OCI-LY7 (cell line): ENCODE measurements at places on chromosomes 11 and 22.

DNA sequence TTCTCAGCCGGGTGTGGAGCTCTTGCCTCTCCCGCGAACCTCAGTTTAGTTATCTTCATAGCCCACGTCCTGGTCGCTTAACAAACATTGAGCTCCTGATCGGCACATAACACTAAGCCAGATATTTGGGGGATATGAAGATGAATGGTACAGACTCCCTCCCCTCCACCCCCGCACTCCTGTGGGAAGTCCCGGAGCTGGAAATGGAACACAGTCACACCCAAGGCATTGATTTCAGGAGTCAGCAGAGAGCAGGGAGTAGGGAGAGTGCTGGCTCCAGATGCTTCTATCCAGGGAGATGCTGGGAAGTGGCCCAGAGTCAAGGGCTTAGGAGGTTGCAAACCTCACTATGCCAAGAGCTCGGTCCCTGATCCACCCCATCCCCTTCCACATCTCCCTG is 26.1 kb upstream of the CABP7 start:
- no peak for DNase-seq

GRCh38 chr11:17770917-17771316 is 36.3 kb downstream of the KCNC1 start:
- DNase-seq: no peak

GRCh38 chr11:85947431-85948272 is 92.5 kb downstream of the CCDC83 start:
- no peak for DNase-seq

GRCh38 chr11:115990004-115990447 is 485.8 kb upstream of the CADM1 start:
- peak; percentile 22 for DNase-seq

GRCh38 chr11:914747-915501 is 4.3 kb upstream of the CHID1 start:
- DNase-seq: no peak

GRCh38 chr11:101428918-101429317 is 154.9 kb downstream of the TRPC6 start:
- peak; percentile 48 for DNase-seq

DNA sequence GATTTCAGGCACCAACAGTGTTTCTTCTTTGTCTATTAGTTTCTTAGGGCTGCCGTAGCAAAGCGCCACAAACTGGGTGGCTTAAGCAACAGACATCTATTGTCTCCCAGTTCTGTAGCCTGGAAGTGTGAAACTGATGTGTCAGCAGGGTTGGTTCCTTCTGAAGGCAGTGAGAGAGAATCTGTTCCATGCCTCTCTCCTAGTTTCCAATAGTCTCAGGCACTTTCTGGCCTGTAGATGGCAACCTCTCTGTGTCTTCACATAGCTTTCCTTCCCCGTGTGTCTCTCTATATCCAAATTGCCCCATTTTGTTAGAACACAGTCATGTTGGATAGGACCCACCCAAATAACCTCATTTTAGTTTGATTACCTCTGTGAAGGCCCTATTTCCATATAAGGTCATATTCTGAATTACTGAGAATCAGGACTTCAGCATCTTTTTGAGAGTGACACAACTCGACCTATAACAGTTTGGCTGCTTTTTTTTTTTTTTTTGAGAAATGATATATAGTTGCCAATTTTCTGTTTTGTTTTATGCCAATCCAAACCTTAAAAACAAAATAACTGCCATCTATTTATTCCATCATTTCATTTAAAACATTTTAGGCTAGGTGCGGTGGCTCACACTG is 108.2 kb downstream of the SLC36A4 start:
- peak; percentile 15 for DNase-seq

DNA sequence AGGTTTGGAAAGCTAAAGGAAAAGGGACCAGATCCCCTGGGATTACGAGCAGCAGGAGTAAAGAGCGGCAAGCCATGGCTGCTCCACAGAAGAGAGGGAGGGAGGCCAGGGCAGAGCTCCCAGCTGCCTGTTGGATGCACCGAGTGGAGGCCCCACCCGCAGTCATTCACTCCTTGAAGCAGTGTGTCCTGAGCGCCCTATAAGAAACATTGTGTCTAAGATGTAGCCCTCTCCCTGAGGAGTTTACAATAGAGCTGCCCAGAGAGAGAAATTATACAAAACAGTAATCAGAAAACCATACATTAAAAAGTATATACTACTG is 54.7 kb upstream of the CSNK2A3 start:
- no peak for DNase-seq

DNA sequence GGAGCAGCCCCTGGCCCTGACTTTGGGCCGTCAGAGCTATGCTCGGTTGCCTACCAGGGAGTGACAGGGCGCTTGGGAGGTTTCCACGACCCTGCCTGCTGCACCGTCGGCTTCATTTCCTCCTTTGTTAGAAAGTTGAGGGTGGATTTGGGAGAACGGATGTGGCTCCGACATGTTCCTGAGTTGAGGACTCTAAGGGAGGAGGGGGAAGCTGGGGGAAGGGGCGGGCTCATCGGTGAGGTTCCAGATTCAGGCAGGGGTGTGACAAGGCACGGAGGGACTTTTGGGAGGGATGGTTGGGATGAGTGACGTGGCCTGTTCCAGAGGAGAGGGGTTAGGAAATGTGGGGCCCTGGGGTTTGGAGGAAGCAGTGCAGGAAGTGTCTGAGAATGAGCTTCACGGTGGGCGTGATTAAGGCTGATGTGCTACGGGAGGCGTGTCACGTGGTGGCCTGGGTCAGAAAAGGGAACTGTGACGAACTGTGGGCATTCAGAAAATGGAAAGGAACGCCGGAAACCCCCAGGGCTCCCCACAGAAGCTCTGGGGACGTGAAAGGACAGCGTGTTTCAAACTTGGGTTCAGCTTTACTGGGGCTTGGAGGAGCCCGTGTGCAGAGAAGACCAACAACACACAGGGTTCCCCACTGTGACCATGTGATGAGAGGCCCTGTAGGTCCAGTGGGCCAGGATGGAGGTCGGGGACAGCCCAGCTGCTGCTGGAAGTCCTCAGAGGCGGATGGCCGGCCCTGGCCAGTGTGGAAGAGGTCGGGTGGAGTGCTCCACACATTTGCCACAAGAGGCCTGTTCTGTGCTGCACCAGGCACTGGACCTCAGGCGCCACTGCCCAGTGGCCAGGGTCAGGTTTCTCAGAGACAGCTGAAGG is 2.8 kb downstream of the PARVB start:
- DNase-seq: peak; percentile 79

DNA sequence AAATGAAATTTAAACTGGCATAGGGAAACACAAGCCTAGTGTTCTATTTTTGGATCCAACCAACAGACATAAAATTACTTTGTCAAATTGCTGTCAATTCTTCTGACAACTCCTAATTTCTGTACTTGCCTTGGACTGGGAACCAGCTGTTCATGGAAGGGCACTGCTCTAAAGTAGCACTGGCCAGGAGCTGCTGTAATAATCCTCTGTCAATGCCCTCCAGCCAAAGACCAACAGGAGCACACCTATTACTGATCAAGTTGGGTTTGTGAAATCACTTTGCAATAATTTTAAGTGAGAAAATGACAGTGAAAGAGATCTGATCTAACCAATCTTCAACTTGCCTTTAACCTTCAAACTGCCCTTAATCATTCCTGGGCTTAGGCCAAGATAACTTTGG is 18.9 kb upstream of the TMEM123 start:
- DNase-seq: no peak

DNA sequence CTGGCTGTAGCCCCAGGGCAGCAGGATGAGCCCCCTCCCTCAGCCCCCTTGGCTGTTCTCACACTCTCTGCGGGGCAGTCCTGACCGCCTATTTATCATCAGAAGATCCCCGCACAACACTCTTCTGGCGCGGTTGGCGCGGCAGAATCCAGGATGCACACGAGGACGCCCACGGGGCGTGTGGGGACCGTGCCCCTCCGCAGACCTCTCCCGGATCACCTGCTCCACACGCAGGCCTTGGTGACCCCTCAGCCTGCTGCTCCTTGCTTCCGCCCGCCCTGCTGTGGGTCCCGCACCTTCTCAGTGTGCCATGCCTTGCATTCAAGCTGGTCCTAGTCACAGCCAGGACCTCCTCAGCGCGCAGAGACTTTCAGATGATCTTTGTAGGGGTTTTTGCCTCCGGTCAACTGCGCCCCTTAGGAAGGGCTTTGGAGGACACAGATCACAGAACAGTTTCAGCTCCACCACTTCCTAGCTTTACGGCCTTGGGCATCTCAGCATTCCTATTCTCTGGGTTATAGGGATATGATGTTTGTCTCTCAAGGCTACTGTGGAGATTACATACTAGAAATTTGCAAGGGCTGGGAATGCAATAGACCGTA is 841 bp upstream of the TUB start:
- no peak for DNase-seq

GRCh38 chr11:12693479-12694182 is 19.4 kb downstream of the TEAD1 start:
- DNase-seq: peak; percentile 22

GRCh38 chr22:20956258-20957101 is 10.6 kb upstream of the AIFM3 start:
- no peak for DNase-seq

- DNase-seq: no peak
Observed at GRCh38 chr11:82004537-82005213, 729.0 kb downstream of the FAM181B start.

DNA sequence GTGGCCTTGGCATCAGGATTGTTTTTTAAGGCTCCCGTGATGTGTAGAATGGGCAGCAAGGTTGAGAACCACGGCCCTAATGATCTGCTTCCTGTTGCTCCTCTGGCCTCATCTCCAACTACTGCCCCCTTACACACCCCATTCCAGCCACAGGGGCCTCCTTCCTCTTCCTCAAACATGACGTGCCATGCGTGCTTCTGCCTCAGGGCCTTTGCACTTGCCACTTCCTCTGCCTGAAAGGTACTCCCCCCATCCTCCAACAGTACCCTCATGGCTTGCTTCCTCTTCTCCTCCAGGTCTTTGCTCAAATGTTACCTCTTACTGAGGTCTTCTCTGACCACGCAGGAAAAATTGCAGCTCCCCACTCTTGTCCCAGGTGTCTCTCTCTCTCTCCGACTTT is 93.9 kb upstream of the CSNK2A3 start:
- DNase-seq: no peak

DNA sequence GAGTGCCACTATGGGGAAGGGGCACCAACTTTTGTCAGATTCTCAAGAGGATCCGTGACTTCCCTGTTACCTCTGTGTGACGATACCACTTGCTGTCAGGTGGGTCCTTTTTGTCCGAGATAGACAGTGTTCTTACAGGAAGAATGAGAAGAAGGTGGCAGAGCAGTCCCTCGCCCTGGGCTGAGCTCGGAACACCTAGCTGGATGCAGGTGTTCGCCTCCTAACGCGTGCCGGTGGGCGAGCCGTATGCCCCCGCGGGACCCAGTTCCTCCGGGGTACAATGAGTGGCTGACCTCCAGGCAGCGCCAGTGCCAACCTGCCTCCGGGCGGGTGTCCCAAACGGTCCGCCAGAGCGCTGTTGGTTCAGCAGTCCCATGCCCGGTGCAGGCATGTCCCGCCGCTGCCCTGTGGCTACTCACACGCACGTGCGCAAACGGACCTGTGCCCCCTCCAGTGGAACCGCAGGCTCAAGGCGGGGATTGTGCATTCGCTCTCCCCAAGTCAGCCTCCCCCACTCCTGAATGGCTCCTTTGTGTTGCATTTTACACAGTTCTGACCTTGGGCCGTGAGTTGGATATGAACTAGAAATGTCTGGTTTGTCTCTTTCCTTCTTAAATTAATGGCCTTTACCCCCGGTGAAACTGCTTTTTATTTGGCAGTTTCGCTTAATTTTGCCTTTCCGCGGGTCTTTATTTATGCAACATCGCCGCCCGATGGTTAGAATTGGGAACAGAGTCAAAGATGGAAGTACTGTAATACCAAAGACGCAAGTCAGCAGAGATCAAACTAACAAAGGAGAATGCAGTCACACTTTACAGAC is 1.1 kb upstream of the ABTB2 start:
- DNase-seq: peak; percentile 80

GRCh38 chr22:49048591-49048990 is 779.1 kb downstream of the BRD1 start:
- DNase-seq: no peak

GRCh38 chr11:105757107-105757506 is 147.2 kb downstream of the GRIA4 start:
- no peak for DNase-seq

DNA sequence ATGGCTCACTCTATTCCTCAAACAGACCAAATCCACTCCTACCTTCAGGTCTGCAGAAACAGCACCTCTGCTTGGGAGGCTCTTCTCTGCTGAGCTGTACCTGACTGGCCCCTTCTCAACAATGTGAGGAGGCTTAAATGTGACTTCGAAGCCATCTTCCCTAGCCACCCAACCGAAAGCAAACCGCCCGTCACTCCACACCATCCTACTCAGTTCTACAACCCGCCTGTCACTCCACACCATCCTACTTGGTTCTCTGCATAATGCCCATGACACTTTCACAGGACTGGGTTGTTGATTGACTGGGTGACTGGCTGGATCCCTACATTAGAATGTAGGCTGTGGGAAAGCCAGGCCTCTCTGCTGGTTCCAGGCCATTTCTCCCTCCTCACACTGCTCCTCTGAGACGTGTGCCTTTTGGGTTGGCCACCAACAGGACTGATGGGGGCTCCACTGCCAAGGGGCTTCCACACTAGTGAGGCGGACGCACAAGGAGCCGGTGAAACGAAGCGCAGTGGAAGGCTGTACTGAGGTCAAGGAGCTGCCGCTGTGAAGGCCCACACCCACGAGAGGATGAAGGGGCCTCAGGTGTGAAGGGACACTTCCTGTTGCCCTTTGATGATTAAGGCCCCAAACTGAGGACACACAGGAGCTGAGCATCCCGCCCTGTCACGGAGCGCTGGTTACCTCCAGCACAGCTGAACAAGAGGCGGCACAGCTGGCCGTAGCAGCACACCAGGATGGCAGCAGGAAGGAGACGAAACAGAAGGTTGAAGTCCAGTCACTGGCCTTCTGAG is 47.5 kb upstream of the SPATA19 start:
- DNase-seq: no peak

GRCh38 chr11:64180891-64181290 is 5.1 kb upstream of the STIP1 start:
- DNase-seq: no peak

DNA sequence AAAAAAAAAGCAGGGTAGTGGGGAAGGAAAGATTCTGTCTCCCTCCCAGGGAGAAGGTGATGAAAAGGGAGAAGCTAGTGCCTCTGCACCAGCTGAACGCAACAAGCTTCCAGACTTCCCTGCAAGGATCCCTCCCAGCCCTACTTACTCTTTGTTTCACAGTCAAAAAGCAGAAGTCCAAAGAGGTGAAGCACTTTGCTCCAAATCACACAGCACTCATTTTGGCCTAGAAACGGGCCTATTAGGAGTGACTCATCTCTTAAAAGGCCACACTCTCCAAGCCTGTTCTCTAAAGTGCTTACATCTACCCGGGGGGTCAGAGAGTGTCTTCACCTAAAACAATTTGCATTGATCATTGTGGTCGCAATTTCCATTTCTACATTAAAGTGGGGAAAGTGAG is 17.7 kb upstream of the GRK3 start:
- no peak for DNase-seq

DNA sequence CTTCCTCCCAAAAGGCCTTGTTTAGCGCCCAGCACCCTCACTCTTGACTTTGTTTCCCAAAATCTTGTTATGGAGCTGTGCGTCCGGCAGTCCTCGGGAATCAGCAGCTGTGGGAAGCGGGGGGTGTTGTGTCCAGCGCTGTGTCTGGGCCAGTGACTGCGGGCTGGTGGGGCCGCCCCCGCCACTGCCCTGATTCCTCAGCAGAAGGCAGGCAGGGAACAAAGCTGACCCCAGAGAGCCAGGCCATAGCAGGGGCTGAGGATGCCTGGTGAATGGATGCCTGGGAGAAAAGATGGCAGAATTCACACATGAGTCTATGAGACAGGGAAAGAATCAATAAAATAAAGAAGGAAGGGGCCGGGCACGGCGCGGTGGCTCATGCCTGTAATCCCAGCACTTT is 2.5 kb downstream of the APOBEC3C start:
- DNase-seq: no peak

- DNase-seq: no peak
Observed at GRCh38 chr11:57913715-57914704, 109.7 kb upstream of the OR9Q1 start.
